ENCODE measurements at places on chromosomes 2 and 18.

- peak; percentile 83 for DNase-seq
Observed at GRCh38 chr2:96146153-96146880, 1.1 kb upstream of the DUSP2 start.

GRCh38 chr2:144354953-144355352, 165.0 kb downstream of the ZEB2 start:
- no peak for DNase-seq

DNA sequence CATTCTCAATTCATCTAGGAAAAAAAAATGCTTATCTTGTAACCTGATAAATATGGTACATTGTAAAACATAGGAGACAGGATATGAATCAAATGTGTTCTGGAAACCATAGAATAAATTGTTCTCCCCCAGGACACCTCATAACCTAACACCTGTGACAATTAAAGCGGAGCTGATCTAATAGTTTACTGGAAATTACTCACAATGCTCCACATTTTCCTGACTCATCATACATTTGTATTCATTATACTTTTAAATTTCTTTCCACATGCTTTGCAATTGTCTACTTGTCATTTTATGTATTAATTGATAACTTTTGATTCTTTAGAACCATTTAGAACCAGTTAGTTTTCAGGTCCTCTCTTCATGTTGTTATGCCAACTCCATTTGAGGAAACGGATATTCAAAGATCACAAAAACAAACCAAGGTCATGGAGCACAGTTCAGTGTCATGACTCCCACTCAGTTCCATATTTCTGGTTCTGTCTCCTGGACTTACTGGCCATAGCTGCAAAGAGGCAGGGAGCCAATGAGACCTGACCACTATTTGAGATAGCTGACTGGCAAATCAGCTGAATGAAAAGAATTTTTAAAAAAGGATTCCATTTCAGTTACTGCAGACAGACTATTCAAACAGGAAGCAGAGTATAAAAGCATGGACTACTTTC, 128.5 kb downstream of the CALCRL start:
- no peak for DNase-seq

DNA sequence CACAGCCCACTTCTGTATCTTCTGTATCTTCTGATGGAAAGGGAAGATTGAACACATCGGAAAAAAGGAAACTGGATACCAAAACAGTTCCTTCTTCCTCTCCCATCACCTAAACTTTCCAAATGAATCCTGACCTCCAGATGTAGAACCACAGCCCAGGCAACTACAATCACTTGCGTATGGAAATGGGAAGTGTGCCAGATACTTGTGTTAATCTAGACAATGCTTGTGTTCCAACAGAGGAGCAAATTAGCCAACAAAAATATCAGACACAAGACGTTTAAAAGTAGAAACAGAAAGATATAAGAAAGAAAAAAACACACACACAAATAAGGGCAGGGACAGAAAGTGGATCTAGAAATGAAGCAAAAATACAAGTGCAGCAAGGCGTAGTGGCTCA, 31.4 kb upstream of the DUSP2 start:
- no peak for DNase-seq

GRCh38 chr18:13611601-13612195, 114.7 kb downstream of the FAM210A start:
- DNase-seq = no peak

GRCh38 chr2:36461039-36461681, 105.6 kb downstream of the CRIM1 start:
- DNase-seq = no peak

GRCh38 chr18:38602341-38602740, 1036.7 kb upstream of the CELF4 start:
- no peak for DNase-seq

GRCh38 chr2:126715111-126715510, 59.2 kb downstream of the GYPC start:
- DNase-seq = no peak

GRCh38 chr2:11753886-11754699, 7.7 kb downstream of the LPIN1 start:
- peak; percentile 58 for DNase-seq

DNA sequence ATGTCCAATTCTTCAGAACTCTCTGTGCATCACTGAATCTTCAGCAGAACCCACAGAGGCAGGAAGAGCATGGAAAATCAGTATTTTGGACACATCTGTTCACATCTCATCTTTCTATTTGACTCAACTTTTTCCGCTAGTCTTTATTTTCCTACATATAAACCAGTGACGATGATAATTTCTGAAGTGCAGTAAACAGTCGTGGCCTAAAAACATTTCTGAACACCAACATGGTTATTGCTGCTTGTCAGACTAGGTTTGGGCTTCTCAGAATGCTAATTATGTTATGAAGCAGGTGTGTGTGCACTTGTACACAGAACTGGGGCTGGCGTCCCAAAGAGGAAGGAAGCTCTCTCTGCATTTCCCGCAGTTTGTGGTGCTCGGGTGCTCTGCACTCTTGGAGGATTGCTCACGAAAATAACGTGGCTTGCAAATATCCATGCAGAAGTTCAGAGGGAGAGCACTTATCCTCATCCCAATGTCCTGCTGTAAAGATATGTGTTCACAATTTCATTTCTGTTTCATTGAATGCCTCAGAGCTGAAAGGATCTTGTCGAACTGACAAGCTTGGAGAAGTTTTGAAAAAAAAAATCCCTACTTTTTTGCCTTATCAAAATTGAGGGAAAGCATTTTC, 50.8 kb downstream of the EDAR start:
- no peak for DNase-seq

DNA sequence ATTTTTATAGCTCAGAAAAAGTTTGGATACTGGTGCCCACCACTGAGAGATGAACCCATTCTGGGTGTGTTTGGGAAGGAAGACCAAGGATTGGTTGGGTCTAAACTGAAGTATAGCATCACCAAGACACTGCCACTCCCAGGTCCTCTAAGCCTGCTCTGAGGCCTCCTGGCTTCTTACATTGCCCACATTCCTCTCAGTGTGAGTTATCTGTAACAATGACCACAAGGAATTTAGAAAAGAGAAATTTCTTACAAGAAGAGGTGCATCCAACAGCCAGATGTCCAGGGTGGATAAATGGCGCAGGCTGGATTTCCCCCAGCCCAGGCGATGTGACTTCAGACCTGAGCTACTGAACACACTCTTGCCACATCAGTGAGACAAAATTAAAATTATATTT, 1.6 kb upstream of the GPR45 start:
- DNase-seq = no peak

GRCh38 chr2:132979339-132980093, 309.5 kb upstream of the LYPD1 start:
- no peak for DNase-seq

- DNase-seq = no peak
Observed at GRCh38 chr2:188682838-188683237, 291.3 kb upstream of the COL3A1 start.

- no peak for DNase-seq
Observed at GRCh38 chr2:40370007-40370395, 81.9 kb downstream of the SLC8A1 start.

- DNase-seq = no peak
Observed at GRCh38 chr2:149313512-149313972, 16.8 kb upstream of the LYPD6 start.

- no peak for DNase-seq
Observed at GRCh38 chr18:45726603-45727002, 2.6 kb downstream of the SLC14A1 start.

GRCh38 chr18:44602845-44603244, 77.8 kb upstream of the SETBP1 start:
- no peak for DNase-seq

DNA sequence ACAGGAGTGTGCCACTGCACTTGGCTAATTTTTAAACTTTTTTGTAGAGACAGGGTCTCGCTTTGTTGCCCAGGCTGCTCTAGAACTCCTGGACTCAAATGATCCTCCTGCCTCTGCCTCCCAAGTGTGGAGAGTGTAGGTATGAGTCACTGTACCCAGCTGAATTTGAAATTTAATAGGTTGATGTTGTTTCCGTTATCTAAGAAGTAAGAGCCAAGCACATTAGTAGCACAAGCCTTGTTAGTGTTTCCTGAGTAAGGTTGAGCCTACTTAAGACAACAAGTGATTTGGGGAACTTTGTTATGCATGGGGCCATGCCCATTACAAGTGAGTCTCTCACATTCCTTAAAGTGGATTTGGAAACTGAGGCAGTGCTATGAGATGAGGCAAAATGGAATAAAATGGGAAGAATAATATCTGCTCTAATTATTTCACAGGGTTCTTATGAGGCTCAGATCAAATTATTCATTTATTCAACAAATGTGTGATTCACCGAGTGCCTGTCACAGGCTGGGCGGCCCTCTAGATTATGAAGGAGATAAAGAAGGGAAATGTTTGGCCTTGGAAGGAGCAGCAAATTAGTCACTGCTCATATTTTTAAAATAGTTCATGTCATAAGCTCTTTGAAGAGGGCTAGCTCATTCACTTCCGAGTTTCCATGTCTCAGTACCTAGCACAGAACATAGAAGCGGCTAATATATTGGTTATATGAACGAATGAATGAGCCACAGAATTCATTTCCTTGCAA, 217.2 kb downstream of the LDLRAD4 start:
- no peak for DNase-seq

DNA sequence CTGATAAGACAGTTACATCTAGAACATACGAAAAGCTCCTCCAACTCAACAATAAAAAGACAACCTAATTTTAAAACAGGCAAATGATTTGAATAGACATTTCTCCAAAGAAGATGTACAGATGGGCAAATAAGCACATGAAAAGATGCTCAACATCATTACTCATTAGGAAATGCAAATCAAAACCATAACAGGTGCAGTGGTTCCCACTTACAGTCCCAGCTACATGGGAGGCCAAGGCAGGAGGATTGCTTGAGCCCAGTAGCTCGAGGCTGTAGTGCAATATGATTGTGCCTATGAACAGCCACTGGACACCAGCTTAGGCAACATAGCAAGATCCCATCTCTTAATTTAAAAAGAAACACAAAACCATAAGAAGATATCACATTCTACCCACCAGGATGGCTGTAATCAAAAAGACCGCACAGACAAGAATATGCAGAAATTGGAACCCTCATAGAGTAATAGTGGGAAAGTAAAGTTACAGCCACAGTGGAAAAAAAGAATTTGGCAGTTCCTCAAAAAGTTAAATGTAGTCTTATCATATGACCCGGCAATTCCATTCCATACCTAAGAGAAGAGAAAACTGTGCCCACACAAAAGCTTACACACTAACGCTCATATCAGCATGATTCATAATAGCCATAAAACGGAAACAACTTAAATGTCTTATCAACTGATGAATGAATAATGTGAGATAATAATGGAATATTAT, 30.5 kb upstream of the ARMC9 start:
- no peak for DNase-seq

Measured in stimulated activated CD8-positive, alpha-beta memory T cell treated with anti-CD3 and anti-CD28 coated beads, Interleukin-12 subunit alpha, Interleukin-12 subunit beta, amount 100 ng/mL, for 4 hours (primary cell).